ENCODE measurements at places on chromosomes 6 and 20. TPM values are rescaled to one million over a fixed set of nuclear protein-coding genes. Genes with fewer than 3 reads are reported as not detected.

The RHAG gene
- not detected for total RNA-seq

The SAPCD1 gene
- total RNA-seq: 2.5 TPM

The HLA-DOA gene
- total RNA-seq: 0.09 TPM

The MOG gene
- total RNA-seq: not detected

The THBS2 gene
- total RNA-seq: 0.08 TPM

The DCDC2 gene
- total RNA-seq: 40.4 TPM

The KCNK16 gene
- not detected for total RNA-seq

The L3MBTL1 gene
- total RNA-seq: 9.0 TPM

DNA sequence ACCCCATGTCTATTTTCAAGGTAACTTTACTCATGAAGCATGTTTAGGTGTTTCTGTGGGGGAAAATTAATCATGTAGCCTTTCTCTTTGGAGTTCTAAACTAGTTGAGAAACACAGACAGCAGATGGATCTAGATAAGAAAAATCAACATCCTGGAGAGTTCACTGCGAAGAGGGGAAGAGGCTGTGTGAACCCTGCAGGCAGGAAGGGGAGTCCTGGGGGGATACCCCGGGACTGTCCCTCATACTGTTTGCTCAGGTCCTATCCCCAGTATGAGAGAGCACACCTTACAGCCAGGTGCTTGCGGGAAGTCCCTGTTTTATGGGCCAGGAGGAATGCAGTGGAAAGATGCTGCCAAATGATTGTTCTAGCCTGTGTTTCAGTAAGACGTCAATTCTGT lies 32.7 kb downstream of the CHMP4B start:
- H3K36me3 ChIP-seq: peaks cover 5% of the 10 kb centered on the region
- H3K27me3 ChIP-seq: no peaks in the 10 kb centered on the region
- peaks cover 67% of the 10 kb centered on the region for H3K4me1 ChIP-seq
- DNase-seq: no peak

DNA sequence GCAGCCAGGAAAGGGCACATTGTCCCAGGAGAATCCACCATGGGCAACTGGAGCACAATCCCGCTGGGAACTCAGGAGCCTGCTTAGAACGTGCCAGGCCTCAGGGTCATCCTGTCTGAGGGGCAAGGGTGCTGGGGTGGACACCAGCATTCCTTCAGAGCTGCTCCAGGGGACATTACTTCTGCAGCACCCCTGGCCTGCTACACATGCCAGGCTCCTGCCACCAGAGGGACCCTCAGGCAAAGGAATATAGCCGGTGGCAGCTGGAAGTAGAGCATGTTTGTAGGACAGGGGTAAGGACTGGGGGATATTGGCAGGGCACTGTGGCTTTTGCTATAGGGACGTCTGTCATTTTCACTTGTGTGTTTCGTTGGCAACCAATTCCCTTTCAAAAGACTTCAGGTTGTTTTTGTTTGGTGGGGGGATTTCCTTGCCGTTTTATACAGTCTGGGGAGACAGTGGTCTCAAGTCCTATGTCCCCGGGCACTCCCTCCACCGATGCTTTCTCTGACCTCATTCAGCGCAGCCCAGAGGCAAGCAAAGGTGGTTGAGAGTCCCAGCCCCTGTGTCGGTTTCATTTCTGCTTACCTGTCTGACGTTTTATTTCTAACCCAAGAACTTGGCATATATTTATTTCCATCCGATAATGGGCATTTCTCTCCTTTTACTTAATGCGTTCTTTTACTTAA lies 130.8 kb downstream of the JPH2 start:
- no peak overlapping the region for H3K27ac ChIP-seq
- no peaks in the 10 kb centered on the region for H3K4me1 ChIP-seq
- H3K36me3 ChIP-seq: no peaks in the 10 kb centered on the region
- H3K27me3 ChIP-seq: peaks cover 4% of the 10 kb centered on the region

DNA sequence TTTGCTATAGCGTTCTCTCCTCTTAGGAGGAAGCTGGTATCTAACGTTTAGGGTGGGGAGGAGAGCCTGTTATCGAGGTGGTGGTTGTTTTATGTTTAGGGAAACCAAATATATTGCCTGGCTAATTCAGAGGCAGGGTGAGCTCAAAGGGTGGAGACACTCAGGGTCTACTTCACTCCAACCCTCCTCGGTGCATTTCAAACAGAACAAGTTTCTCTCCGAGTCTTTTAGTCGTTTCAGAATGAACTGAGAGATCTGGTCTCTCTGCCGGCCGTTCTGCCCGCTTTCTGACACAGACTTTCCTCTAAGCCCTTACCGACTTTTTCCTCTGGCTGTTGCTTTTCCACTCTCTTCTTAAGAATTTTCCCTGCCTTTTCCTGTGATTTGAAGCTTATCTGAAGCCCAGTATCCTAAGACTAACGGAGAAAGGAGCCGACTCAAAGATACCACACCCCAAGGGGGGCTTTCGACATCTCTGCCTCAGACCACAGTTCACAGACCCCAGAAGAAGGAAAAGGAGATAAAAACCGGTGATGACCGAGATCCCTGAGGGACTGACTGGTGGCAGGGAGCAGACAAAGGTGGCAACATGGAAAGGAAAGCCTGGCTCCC lies 865 bp downstream of the STK38 start:
- H3K4me3 ChIP-seq: peak overlapping the region; percentile 100
- peaks cover 43% of the 10 kb centered on the region for H3K4me1 ChIP-seq
- peak overlapping the region; percentile 71 for H3K27ac ChIP-seq
- DNase-seq: no peak

DNA sequence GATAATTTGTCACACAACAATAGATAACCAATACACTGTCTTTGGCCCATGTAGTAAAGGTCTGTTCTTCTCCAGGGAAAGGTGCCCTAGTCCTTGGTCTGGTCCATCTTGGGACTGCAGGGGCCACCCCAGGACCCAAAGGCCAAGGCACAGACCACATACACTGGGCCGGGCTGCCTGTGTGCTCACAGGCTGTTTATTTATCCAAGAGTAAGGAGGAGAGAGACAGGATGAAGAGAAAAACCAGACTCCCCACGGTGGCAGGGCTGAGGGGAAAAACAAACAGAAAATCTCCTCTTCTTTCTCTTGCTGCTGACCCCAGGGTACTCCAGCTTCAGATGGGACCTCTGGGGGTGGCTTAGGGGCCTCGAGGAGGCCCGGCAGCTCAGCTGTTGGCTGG lies 6.5 kb upstream of the CDK5RAP1 start:
- no peak overlapping the region for H3K4me3 ChIP-seq
- peaks cover 39% of the 10 kb centered on the region for H3K36me3 ChIP-seq
- peaks cover under 1% of the 10 kb centered on the region for H3K4me1 ChIP-seq
- DNase-seq: no peak

GRCh38 chr6:158743033-158743651 lies 76.0 kb downstream of the EZR start:
- no peaks in the 10 kb centered on the region for H3K4me1 ChIP-seq
- no peak for DNase-seq
- H3K4me3 ChIP-seq: no peak overlapping the region
- no peaks in the 10 kb centered on the region for H3K36me3 ChIP-seq
- peaks cover 5% of the 10 kb centered on the region for H3K27me3 ChIP-seq
- H3K27ac ChIP-seq: no peak overlapping the region

GRCh38 chr6:103723438-103724322 lies 1136.0 kb downstream of the HACE1 start:
- no peak overlapping the region for H3K27ac ChIP-seq
- DNase-seq: no peak
- no peaks in the 10 kb centered on the region for H3K4me1 ChIP-seq
- H3K4me3 ChIP-seq: no peak overlapping the region
- no peaks in the 10 kb centered on the region for H3K36me3 ChIP-seq

- no peak for DNase-seq
- H3K27ac ChIP-seq: no peak overlapping the region
- no peaks in the 10 kb centered on the region for H3K36me3 ChIP-seq
Measured at GRCh38 chr6:107437691-107438090, 21.7 kb downstream of the PDSS2 start.

DNA sequence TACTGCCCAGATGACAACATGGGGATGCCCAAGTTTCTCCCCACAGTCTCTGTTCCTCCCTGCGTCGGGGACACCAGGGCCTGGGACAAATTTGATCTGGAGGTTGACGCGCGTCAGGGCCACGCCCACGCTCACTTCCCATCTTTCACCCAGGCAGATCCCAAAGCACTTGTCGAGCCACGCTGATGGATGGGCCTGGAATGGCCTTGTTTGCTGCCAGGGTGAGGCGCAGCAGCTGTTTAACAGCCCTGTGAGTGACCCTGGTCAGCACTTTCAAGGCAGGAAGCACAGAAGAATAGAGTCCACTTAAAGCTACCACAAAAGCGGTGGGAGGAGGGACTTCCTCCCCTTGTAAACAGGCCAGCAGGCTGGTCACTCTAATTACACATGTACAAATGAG lies 324.7 kb upstream of the JARID2 start:
- H3K4me3 ChIP-seq: no peak overlapping the region
- H3K27me3 ChIP-seq: no peaks in the 10 kb centered on the region
- no peaks in the 10 kb centered on the region for H3K4me1 ChIP-seq

DNA sequence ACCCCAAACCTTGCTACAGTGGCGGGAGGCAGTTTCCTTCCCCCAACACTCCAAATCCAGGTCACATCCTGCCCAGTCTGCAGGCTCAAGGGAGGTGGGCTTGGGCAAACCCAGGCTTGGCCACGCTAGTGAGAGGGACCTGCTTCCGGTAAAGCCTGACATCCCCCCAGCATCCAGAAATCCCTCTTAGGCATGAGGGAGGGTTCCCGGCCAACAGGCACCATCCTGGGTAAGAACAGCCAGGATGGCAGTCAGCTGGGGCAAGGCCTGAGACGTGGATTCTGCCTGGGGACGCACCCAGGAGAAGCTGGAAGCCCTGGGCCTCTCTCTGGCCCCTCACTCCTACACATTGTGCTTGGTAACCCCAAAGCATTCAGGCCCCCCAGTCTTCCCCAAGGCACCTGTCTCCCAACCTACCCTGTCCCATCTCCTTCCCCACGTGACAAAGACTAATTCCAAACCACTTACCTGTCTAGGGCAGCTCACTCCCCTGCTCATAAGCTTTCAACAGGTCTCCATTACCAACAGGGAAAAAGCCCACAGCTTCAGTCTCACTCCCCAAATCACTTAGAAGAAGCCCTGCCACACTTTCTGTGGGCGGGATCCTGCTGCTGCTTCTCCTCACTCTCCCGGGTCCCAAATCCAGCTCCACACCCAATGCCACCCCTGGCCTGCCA lies 2.1 kb downstream of the C20orf144 start:
- peaks cover 28% of the 10 kb centered on the region for H3K4me1 ChIP-seq
- no peaks in the 10 kb centered on the region for H3K27me3 ChIP-seq
- peak overlapping the region; percentile 77 for H3K4me3 ChIP-seq
- H3K36me3 ChIP-seq: peaks cover 32% of the 10 kb centered on the region
- H3K27ac ChIP-seq: peak overlapping the region; percentile 65

DNA sequence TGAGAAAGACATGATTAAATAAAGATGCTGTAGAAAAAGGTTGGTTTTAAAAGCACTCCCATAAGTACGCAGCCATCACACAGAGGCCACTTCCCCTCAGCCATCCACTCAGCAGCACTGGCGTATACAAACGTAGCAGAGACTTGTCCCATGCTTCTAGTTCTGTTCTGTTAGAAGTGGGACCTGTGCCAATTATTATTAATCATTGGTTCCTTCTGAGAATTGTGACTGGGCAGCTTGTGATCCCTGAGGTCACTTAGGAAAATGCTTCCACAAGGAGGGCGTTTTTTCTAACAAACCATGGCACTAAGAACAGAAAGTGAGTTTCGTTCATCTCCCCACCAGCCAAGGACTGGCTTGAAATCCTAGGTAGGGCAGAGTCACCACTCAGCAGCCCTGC lies 53.9 kb downstream of the FAM120B start:
- no peak for DNase-seq
- H3K27me3 ChIP-seq: no peaks in the 10 kb centered on the region
- H3K4me1 ChIP-seq: peaks cover 12% of the 10 kb centered on the region
- H3K36me3 ChIP-seq: peaks cover 56% of the 10 kb centered on the region
- no peak overlapping the region for H3K4me3 ChIP-seq

DNA sequence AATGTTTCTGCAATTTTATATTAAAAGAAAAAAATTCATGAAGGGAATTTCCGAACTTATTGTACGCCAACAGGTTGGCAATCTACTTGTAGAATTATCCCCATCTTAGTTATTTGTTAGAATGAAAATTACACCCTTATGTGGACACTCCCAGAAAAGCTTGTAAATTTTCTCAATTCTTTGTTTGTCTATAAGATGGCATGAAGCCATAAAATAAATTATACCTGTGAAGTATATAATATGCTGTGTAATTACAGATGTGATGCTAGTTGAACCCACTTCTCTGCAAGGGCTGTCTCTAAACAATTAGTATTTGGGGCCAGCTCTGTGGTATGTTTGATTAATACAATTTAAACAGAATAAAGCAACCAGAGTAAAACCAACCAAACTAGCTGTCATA lies 52.1 kb upstream of the DSP start:
- H3K4me3 ChIP-seq: no peak overlapping the region
- no peak for DNase-seq
- H3K36me3 ChIP-seq: no peaks in the 10 kb centered on the region
- H3K27me3 ChIP-seq: peaks cover 12% of the 10 kb centered on the region
- H3K27ac ChIP-seq: no peak overlapping the region

DNA sequence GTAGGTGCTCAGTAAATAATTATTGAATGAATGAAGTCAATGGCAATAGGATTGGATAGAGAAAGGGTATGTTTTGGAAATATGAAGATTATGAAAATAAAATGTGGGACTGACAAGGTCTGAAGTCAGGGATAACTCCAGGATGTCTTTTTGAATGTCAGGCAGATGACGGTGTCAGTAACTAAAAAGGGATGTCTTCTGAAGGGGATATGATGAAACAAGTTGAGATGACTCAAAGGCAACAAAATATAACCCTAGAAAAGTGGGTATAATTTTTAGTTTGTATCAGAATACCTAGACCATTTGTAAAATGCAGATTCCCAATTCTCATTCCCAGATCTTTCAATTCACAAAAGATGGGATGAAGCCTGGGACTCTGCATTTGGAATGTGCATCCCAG lies 257.3 kb upstream of the SGK1 start:
- H3K27ac ChIP-seq: no peak overlapping the region
- H3K36me3 ChIP-seq: no peaks in the 10 kb centered on the region
- no peak overlapping the region for H3K4me3 ChIP-seq
- no peaks in the 10 kb centered on the region for H3K27me3 ChIP-seq
- no peaks in the 10 kb centered on the region for H3K4me1 ChIP-seq

GRCh38 chr20:15302075-15302474 lies 964.7 kb upstream of the FLRT3 start:
- DNase-seq: no peak
- no peak overlapping the region for H3K4me3 ChIP-seq
- H3K27me3 ChIP-seq: no peaks in the 10 kb centered on the region
- no peak overlapping the region for H3K27ac ChIP-seq

DNA sequence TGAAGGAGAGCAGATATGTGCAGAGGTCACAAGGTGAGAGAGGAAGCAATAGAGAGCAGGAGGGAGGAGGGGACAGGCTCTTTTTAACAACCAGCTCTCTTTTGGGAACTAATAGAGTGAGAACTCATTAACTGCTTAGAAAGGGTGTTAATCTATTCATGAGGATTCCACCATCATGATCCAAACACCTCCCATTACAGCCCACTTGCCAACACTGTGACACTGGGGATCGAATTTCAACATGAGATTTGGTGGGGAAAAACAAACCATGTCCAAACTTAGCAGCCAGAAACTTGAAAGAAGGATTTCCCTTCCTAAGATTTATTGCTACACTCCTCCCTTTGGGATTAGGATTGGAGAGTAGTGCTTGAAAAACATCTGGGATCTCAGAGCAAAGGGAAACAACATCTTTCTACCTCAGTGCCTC lies 135.5 kb upstream of the PLCB4 start:
- no peak overlapping the region for H3K4me3 ChIP-seq
- no peaks in the 10 kb centered on the region for H3K4me1 ChIP-seq
- DNase-seq: no peak
- H3K36me3 ChIP-seq: no peaks in the 10 kb centered on the region
- H3K27ac ChIP-seq: no peak overlapping the region

GRCh38 chr20:60132827-60133670 lies 174.8 kb downstream of the CDH26 start:
- no peaks in the 10 kb centered on the region for H3K4me1 ChIP-seq
- DNase-seq: no peak
- no peak overlapping the region for H3K4me3 ChIP-seq
- no peak overlapping the region for H3K27ac ChIP-seq
- H3K27me3 ChIP-seq: no peaks in the 10 kb centered on the region
- no peaks in the 10 kb centered on the region for H3K36me3 ChIP-seq
